ENCODE measurements at places on chromosomes 13 and 19.

DNA sequence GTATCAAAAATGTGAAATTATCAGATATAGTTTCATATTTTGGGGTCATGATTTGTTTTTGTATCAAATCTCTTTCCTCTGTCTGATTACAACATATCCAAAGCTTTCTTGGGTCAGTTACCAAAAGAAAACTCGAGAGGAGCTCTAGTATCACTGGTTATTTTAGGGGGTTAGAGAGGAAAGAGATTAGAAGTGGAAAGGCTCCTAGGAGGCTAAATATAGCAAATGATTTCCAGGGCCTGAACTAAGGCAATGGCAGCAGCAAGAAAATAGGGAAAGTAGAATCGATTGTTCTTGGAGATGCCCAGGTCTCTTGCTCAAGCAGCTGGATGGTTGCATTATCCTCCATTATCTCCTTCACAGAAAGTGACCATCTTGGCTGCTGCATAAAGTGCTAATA is 72.9 kb downstream of the NHLRC3 start:
- DNase-seq, result no peak
- H3K27me3 ChIP-seq, result no peaks in the 10 kb centered on the region
- no peak overlapping the region for H3K27ac ChIP-seq
- no peaks in the 10 kb centered on the region for H3K36me3 ChIP-seq
- no peak overlapping the region for H3K4me3 ChIP-seq

DNA sequence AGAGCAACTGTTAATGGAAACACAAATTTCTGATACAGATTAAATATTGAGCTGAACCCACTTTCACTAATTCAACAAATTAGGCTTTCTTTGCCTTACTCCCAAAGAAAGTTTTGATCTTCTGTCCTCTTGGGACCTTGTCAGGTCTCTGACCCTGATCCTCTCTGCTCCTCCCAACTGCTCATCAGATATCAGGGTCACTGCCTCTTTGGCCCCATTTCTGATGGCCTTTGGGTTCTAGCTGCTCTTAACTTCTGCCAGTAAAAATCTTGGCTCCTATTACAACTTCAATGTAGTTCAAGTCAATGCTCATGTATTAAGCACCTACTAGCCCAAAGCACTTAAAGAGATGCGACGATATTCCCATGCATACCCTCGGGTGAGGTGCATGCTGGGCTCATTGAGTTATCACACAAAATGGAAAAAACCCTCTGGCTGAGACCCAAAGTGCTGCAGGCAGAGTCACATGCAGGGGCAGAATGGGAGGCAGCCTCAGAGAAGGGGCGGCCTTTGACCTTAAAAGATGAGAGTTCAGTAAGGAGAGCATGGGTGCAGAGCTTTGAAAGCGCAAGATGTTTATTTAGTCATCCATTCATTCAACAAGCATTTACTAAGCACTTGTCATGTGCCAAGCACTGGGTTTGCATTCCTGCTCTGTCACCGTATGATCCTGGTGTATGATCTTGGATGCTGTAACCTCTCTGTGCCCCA is 183.4 kb downstream of the USP12 start:
- H3K4me3 ChIP-seq, result no peak overlapping the region
- H3K4me1 ChIP-seq, result peaks cover 12% of the 10 kb centered on the region
- DNase-seq, result no peak
- no peaks in the 10 kb centered on the region for H3K27me3 ChIP-seq

GRCh38 chr19:33432446-33433170 is 59.1 kb downstream of the CEBPG start:
- no peaks in the 10 kb centered on the region for H3K4me1 ChIP-seq
- H3K4me3 ChIP-seq, result no peak overlapping the region
- DNase-seq, result peak; percentile 43
- H3K27ac ChIP-seq, result no peak overlapping the region
- H3K27me3 ChIP-seq, result no peaks in the 10 kb centered on the region

- no peak overlapping the region for H3K4me3 ChIP-seq
- no peak for DNase-seq
- H3K27me3 ChIP-seq, result no peaks in the 10 kb centered on the region
- H3K27ac ChIP-seq, result no peak overlapping the region
- no peaks in the 10 kb centered on the region for H3K36me3 ChIP-seq
These were observed 19.7 kb downstream of the ZNF536 start for GRCh38 chr19:30391554-30392551.

- no peaks in the 10 kb centered on the region for H3K36me3 ChIP-seq
- no peak for DNase-seq
- H3K4me1 ChIP-seq, result no peaks in the 10 kb centered on the region
- no peak overlapping the region for H3K27ac ChIP-seq
- H3K4me3 ChIP-seq, result no peak overlapping the region
These were observed 16.2 kb downstream of the TEX29 start for GRCh38 chr13:111336666-111337065.

- H3K27me3 ChIP-seq, result no peaks in the 10 kb centered on the region
- H3K27ac ChIP-seq, result peak overlapping the region; percentile 91
- H3K4me1 ChIP-seq, result peaks cover 46% of the 10 kb centered on the region
- peak overlapping the region; percentile 97 for H3K4me3 ChIP-seq
These were observed 764 bp downstream of the UPF1 start for GRCh38 chr19:18832306-18833140.

DNA sequence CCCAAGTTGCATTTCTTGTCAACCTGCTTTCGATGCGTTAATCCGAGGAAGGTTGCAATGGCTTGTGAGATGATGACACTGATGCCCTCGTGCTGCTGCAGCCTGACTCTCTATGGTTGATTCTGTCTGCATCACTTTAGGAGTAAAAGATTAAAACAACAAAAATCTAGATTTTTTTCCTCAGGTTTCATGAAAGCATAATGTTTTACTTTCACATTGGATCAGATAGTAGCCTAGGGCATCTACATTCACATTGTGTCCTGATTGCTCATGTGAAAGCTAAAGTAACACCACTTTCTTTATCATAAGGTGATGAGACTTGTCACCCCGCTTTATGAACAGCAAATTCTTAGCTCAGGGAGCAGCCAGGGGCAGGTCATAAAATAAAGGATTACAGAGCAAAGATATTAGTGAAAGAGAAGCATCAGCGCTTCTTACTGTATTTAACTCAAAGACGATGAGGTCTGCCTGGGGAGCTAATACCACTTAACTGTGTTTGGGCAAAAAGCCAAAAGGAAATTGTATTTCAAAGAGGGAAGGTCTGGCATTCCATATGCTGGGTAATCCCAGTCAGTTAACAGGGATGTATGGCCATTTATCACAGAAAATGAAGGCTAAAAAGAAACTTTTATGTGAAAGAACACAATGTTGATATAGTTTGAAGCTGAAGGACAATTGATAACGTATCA is 270.5 kb downstream of the GPC6 start:
- H3K4me3 ChIP-seq, result no peak overlapping the region
- no peaks in the 10 kb centered on the region for H3K27me3 ChIP-seq
- no peak overlapping the region for H3K27ac ChIP-seq
- no peak for DNase-seq
- H3K36me3 ChIP-seq, result no peaks in the 10 kb centered on the region
- H3K4me1 ChIP-seq, result no peaks in the 10 kb centered on the region

DNA sequence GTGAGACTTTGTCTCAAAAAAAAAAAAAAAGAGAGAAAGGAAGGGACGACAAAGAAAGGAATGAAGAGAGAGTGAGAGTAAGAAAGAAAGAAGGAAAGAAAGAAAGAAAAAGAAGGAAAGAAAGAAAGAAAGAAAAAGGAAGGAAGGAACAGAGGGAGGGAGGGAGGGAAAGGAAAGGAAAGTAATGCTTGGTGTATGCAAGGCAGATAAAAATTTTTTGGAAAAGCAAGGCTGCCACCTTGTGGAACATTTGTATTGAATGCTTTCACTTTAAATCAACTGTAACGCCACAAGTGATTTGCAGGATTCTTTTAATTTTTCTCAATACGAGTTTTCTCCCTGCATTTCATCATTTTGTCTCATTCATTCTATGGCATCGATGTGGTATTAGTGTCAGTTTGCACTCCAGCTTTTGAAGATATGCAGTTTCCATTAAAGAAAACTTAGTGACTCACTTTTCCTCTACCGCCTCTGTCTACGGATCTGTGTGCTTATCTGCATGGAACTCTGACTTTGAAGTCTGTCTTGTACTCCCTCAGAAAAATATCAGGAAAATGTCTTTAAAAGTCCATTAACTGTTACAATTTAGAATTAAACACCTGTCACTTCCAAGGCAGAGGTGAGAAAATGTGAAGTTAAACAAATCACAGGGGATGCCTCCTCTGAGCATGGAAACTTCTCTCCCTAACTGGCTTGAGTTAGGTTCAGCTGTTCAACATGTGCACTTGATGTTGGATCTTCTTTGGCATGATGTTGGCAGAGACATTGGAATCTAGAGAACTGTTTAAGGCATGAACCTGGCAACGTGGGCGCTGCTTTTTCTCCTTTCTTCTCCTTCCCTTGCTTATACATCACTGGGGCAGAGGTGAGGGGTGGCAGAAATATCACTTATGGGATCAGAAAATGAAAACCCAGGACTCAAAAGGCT is 20.0 kb upstream of the ZDHHC20 start:
- H3K27me3 ChIP-seq, result no peaks in the 10 kb centered on the region
- DNase-seq, result peak; percentile 75
- no peak overlapping the region for H3K4me3 ChIP-seq
- no peaks in the 10 kb centered on the region for H3K4me1 ChIP-seq

DNA sequence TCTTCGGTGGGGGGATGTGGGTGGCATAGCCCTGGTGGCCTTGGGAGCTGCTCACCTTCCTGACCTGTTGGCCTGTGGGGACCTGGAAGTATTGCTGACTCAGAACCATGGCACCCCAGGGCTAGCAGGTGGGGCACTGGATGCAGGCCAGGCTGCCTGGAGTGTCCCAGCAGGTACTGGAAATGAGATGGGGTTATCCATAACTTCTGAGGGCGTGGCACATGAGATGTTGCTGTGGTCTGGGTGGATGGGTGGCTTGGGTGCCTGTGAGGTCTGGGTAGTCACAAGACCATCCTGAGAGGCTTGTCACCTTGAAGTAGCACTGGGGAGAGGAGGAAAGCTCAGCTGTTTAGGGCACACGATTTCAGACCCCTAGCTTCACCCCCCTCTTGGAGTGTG is 636 bp upstream of the RNF225 start:
- no peak overlapping the region for H3K4me3 ChIP-seq
- no peak overlapping the region for H3K27ac ChIP-seq
- H3K27me3 ChIP-seq, result no peaks in the 10 kb centered on the region
- H3K4me1 ChIP-seq, result no peaks in the 10 kb centered on the region
- DNase-seq, result no peak

- H3K36me3 ChIP-seq, result no peaks in the 10 kb centered on the region
- H3K4me3 ChIP-seq, result peak overlapping the region; percentile 62
- H3K4me1 ChIP-seq, result peaks cover 23% of the 10 kb centered on the region
- no peaks in the 10 kb centered on the region for H3K27me3 ChIP-seq
- peak; percentile 69 for DNase-seq
These were observed 839 bp upstream of the CKAP2 start for GRCh38 chr13:52454459-52454819.

- H3K27me3 ChIP-seq, result no peaks in the 10 kb centered on the region
- H3K4me3 ChIP-seq, result no peak overlapping the region
- no peak for DNase-seq
- H3K27ac ChIP-seq, result no peak overlapping the region
- H3K36me3 ChIP-seq, result no peaks in the 10 kb centered on the region
- no peaks in the 10 kb centered on the region for H3K4me1 ChIP-seq
These were observed 801.1 kb downstream of the SLITRK5 start for GRCh38 chr13:88472316-88472715.

DNA sequence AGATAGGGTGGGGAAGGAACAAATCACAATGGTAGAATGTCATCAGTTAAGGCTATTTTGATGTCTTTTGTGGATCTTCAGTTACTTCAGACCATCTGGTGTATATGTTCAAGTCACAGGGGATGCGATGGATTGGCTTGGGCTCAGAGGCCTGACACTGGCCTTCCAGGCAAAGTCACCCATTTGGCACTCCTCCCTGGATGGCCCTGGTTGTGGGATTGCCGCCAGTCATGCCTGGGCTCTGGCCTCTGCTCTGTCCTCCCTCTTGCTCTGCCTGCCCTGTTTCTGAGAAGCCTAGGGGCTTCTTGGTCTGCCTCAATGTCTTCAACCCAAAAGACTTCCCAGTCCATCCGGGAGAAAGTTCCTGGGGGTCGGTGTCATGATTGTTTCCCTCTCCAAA is 50.2 kb downstream of the ZNF146 start:
- H3K36me3 ChIP-seq, result no peaks in the 10 kb centered on the region
- H3K4me1 ChIP-seq, result no peaks in the 10 kb centered on the region
- no peak for DNase-seq
- H3K27ac ChIP-seq, result no peak overlapping the region
- no peak overlapping the region for H3K4me3 ChIP-seq

DNA sequence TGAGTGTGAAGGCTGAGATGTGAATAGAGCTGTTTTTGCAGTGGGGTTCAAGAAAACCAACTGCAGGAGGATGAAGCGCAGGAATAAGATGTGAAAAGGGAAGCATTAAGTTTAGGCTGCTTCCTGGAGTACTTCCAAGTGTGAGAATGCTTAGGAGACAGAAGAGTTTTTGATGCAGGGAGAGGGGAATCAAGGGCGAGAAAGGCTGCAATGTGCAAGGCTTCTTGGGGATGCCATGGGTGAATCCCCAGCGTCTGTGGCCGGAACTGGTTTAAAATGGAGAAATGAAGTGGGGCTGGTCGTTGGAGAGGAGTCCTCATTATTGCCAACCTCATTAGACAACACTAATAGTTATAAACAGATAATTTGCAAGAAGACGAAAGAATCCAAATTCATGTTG is 764.9 kb downstream of the LIG4 start:
- DNase-seq, result no peak
- no peaks in the 10 kb centered on the region for H3K36me3 ChIP-seq
- no peaks in the 10 kb centered on the region for H3K27me3 ChIP-seq
- no peak overlapping the region for H3K27ac ChIP-seq
- no peak overlapping the region for H3K4me3 ChIP-seq

DNA sequence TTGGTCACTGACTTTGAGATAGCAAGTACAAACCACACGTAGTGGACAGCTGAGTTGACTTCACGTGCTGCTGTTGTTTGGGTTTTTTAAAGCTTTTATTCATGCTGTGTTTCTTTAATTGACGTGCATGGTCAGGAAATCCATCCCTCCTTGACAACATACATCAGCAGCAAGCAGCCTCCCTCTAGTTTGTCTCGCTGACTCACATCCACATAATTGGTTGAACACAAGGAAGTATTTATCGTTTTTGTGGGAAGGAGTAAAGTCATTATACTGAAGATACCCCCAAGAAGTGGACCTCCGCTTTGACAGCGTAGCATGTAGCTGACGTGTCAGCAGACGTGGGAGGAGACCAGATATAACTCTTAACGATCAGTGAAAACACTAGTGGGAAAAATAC is 355.8 kb downstream of the MYO16 start:
- H3K4me3 ChIP-seq, result no peak overlapping the region
- no peaks in the 10 kb centered on the region for H3K4me1 ChIP-seq
- no peaks in the 10 kb centered on the region for H3K36me3 ChIP-seq
- DNase-seq, result no peak

- no peaks in the 10 kb centered on the region for H3K4me1 ChIP-seq
- H3K4me3 ChIP-seq, result no peak overlapping the region
These were observed 505.1 kb downstream of the IRS2 start for GRCh38 chr13:109281017-109281902.

DNA sequence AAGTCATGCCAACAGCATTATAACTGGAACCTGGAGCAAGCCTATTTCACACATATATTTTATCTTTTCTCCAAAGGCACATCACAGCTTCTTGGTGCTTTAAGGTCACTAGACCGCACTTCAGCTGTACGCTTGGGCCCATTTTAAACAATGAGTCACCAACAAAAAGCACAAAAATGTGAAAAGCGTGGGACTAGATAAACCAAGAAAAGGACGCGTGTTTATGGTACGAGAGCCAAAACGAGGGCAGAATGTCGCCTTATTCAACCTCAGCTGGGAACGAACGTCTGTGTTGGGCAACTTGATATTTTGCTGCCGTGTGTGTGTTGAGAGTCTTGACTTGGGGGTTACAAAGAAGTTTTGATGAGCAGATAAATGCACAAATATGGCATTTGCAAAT is 9.2 kb upstream of the EHD2 start:
- H3K36me3 ChIP-seq, result peaks cover 40% of the 10 kb centered on the region
- no peak overlapping the region for H3K4me3 ChIP-seq
- H3K4me1 ChIP-seq, result no peaks in the 10 kb centered on the region
- H3K27ac ChIP-seq, result no peak overlapping the region
- no peaks in the 10 kb centered on the region for H3K27me3 ChIP-seq
